ENCODE measurements at places on chromosomes 5 and 9. TPM values are rescaled to one million over a fixed set of nuclear protein-coding genes. Genes with fewer than 3 reads are reported as not detected.

The PCDHA3 gene
- total RNA-seq, result not detected

The TRAF1 gene
- 14.0 TPM for total RNA-seq

The TRIM36 gene
- total RNA-seq, result 48.5 TPM

The SUSD1 gene
- 10.6 TPM for total RNA-seq

The ADAMTS13 gene
- 4.4 TPM for total RNA-seq

The TICAM2 gene
- 0.80 TPM for total RNA-seq
